Small intestine (tissue), 16 donors: ENCODE measurements at places on chromosomes 16 and 17.

DNA sequence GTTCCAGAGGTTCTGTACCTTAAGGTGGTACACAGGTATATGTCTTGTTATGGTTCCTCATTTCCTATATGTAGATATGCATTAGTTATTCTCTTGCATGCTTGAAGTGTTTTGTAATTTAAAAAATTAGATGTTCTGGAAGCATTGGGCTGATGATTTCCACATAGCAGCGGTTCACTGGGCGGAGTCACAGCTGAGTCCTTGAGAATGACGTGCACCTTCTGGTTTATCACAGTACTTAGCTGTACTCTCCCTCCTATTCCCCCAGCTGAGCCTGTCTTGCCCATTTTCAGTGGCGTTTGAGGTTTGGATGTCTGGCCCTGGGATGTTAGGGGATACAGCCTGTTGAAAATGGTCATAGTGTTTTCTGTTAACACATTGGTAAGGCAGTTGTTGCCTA lies 327.1 kb downstream of the SNX29 start:
- DNase-seq = no peak

DNA sequence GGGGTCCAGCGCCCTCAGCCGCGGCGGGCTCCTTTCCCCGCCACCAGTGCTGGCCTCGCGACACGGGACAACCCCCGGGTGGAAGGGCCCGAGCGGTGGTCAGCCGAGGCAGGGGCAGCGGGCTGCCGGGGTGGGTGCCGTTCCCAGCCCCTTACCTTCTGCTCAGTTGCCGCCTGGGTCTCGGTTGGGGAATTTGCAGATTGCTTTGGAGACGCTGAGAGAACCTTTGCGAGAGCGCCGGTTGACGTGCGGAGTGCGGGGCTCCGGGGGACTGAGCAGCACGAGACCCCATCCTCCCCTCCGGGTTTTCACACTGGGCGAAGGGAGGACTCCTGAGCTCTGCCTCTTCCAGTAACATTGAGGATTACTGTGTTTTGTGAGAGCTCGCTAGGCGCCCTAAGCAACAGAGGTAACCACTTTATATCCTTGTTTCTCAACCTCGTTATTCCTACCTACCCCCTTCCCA lies 381 bp downstream of the CTNS start:
- DNase-seq = no peak

DNA sequence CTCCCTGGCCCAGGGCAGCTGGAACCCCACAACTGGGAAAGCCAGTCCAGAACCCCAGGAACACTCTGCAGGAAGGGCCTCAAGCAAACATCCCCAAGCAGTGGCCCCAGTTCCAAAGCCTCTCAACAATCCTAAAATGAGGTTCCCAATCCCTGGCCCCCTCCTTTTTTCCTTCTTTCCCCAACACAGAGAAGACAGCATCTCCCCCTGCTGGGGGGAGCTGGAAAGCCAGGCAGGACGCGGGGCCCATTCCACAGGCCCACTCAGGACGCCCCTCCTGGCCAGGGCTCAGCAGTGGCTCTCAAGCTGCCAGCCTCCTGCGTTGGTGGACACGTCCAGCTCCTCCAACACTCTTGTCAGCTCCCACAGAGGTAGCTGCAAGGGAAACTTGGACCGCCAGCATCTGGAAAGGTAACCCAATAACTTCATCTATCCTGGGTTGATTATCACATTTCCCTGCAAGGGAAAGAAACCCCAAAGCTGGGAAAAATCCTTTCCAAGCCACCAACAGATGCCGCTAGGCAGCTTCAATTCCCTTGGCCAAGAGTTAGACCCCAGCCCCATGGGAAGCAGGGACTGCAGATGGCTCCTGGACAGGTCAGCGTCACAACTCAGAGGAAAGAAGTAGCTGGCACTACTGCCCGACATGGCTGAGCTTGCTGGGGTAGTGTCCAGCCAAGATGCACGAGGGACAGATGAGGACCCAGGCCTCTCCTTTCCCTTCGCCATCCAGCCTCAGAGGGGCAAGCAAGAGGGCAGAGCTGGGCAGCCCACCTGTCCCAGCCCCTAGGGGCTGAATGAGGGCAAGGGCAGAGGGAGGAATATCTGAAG lies 7.6 kb downstream of the HDAC5 start:
- DNase-seq = no peak

- DNase-seq = no peak
These were observed 9.0 kb downstream of the CUEDC1 start for GRCh38 chr17:57945996-57946797.

GRCh38 chr16:30151091-30151490 lies 28.1 kb upstream of the MAPK3 start:
- DNase-seq = no peak

DNA sequence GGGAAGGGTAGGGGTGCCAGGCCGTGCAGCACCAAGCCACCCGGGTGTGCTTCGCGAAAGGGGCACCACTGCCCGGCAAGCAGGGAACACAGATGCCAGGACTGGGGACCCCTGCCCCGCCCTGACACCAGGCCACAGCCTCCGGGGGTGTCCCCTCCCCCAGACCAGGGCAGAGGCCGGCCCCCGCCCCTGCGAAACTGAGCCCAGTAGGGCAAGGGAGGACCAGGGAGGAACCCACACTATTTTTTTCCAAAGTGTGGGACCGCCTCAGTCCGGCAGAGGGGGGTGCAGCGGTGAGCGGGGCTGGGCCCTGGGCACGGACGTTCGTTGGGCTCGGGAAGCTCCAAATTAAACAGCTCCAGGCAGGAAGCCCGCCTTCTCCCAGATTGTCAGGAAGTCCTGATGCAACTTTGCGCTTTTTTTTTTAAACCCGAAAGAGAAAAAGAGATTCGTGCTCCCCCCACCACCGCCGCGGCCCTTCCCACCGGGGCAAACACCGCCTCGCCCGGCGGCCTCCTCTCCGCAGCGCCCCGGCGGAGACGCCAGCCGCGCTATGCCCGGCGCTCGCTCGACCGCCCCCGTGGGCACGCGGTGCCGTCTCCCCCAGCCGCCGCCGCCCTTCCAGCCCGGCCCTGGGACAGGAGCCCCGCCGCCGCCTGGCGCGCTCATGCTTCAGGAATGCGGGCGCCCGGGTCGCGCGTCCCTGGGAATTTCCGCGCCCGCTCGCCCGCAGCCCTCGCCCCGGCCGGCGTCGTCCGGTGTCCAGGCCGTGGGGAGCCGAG lies 755 bp downstream of the PIEZO1 start:
- peak; percentile 84 for DNase-seq

GRCh38 chr17:31321966-31322365 lies 544 bp upstream of the EVI2A start:
- DNase-seq = no peak

- no peak for DNase-seq
These were observed 114.2 kb downstream of the METRNL start for GRCh38 chr17:83193336-83194185.

- DNase-seq = peak; percentile 47
These were observed 26.0 kb downstream of the COPZ2 start for GRCh38 chr17:48011405-48012150.

DNA sequence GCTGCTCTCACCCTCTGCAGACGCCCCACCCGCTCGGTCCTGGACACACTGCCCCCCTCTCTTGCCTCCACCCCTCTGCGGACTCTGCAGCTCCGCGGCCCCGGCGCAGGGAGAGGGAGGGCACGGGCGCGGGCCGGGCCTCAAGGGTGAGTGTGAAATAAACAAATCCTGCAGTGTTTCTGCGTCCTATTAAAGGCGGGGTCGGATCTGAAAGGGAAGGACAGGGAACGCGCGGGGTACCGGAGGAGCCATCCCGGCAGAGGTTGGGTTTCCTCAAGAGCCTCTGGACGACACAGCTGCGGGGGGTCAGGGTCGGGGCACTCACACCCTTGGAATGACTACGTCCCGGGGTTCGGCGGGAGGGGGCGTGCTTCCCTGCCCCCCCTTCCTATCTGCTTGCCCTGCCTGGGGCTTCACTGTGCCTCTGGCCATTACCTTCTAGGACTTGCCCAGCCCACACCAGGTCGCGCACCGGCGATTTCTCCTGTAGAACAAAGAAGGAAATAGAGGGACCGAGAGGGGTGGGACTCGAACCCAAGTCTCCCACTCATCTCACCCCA lies 466 bp upstream of the HSF4 start:
- DNase-seq = no peak

GRCh38 chr17:22411185-22411784 lies 719.0 kb downstream of the KCNJ18 start:
- no peak for DNase-seq

DNA sequence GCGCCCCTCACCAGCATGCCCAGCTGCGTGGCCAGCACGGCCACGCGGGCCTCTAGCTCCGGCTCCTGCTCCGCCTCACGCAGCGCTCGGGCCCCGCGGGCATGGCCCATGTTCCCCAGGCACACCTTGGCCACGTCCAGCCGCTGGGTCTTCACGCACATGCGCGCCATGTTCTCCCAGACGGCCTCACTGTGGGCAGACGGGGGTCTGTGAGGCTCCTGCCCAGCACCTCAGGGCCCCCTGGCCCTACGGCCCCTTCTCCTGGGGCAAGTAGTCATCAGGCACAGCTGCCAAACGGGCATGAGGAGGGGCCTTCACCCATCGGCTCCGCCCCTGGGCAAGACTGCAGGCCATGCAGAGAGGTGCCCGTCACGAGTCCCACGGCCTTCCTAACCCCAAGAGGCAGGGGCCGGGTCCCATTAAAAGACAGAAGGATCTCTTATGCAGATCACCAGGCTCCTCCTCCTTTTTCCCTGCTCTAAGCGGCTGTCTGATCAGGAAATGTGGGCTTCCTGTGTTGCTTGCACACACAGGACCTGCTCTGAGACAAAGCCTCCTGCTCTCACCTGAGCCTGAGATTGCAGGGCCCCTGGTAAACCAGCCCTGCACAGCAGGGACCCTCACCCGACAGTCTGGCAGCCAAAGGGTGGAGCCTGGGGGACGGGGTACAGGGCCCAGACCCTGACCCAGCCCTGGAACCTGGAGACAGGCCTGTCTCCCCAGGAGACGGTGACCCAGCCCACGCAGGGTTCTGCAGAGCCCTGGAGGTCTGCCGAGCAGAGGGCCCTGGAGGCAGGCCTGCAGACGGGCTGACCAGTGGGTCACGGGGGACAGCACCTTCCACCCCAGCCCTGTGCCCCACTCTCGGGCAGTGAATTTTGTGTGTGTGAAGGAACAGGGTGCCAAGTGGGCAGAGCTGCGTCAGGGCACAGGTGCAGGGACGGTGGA lies 6.6 kb upstream of the TMEM204 start:
- no peak for DNase-seq

GRCh38 chr16:83338941-83339340 lies 468.8 kb upstream of the HSBP1 start:
- DNase-seq = no peak

DNA sequence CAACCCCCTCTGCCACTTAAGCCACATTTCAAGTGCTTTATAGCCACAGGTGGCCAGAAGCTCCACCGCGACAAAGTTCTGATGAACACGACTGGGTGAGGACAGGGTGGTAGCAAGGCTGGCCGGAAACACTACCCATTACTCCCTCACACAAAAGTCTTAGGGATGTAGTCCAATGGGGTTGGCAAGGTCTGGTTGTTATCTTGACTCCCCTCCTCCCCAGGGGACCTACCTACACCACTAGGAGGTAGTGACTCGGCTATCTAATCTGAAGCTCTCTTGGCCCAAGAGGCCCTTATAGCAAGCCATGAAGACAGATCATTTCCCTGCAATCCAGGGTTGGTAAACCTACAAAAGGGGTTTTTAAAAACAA lies 8.4 kb downstream of the LITAFD start:
- no peak for DNase-seq

- DNase-seq = no peak
These were observed 22.8 kb downstream of the SLFN5 start for GRCh38 chr17:35265566-35266141.

DNA sequence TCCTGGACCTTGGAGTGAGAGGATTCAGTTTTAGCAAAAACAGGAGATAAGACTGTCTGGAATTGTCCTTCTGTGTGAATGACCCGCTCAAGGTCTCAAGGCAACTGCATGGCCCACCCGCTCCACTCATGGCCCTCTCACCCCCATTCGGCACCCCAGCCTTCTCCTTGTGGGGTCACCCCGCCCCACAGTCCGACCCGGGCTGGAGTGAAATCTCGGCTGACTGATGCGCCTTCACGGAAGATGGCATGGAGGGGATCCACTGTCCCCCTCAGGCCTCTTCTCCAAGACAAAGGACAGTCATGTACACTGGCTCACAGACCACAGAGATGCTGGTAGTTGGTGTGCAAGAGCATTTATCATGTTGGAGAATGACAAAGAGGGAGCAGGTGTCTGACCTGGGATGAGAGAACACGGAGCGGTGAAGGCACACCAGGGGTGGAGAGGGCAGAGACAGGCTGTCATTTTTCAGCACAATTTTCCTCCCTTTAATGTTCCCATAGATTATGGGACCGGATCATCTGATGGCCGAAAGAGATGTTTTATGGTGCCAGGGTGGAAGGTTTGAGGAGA lies 391.9 kb upstream of the TNRC6C start:
- no peak for DNase-seq

GRCh38 chr16:83682116-83682867 lies 125.5 kb upstream of the HSBP1 start:
- DNase-seq = no peak

DNA sequence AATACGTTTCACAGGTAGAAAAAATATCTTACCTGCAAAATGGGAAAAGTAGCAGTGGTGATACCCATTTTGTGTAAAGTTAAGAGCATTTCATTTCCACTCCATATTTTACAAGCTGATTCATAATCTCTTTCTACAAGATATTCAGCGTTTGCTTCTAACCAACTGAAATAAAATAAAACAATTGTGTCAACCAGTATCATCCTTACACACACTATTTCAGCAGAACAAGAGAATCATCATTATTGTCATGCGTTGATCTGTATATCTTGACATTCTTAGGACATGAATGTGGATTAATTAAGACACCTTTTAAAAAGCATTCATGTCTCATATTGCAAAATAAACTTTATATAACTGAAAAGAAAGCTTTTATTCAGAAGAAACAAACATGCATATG lies 69.8 kb downstream of the BRIP1 start:
- no peak for DNase-seq

- no peak for DNase-seq
These were observed 9.4 kb upstream of the NPTX1 start for GRCh38 chr17:80485846-80486245.

- no peak for DNase-seq
These were observed 217.8 kb downstream of the ZFHX3 start for GRCh38 chr16:72829846-72830775.

GRCh38 chr17:48831549-48831883 lies 681 bp downstream of the CALCOCO2 start:
- no peak for DNase-seq

DNA sequence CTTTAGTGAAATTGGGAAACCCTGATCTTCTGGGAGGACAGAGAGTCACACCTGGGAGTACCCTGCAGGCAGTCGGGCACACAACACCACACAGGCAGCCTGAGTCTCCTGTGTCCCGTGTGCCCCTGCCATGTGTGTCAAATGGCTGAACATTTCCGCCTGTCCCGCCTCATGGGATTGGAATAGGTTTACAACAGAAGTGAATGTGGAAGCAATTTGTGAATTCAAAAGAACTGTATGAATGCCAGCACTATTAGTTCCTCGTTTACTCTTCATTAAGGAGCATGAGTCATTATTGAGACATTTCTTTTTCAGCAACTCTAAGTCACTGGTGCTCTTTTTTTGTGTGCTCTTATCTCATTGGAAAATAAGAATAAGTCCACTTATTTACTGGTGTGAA lies 226.5 kb downstream of the PMP22 start:
- DNase-seq = no peak

- DNase-seq = no peak
These were observed 3.9 kb downstream of the KRT12 start for GRCh38 chr17:40862985-40863733.

- DNase-seq = no peak
These were observed 101.2 kb downstream of the FTO start for GRCh38 chr16:53805113-53805512.
